ENCODE measurements at places on chromosomes 11 and 22.

DNA sequence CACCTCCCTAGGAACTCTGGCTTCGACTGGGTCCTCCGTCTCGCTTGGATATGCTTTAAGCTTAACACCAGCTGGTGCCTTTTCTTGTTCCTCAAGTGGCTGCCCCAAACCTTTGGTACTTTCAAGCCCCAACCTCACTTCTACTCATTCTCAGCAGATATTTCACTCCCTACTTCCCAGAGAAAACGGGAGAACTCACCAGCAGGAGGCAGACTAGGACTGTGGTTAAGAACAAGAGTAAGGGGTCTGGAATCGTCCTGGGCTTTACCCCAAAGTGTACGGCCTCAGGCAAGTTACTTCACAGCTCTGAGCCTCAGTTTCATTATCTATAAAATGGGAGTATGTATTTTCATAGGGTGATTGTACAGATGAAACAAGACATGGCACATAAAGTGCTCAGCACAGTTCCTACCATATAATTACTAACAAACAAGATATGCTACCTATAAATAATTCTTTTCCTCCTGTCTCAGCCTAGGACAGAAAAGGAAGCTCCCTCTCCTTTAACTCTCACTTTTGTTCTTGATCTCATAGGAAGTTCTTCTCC, 37.8 kb downstream of the PAMR1 start:
- no peak for DNase-seq

- DNase-seq: no peak
Observed at GRCh38 chr11:73286240-73286810, 14.2 kb downstream of the P2RY6 start.

DNA sequence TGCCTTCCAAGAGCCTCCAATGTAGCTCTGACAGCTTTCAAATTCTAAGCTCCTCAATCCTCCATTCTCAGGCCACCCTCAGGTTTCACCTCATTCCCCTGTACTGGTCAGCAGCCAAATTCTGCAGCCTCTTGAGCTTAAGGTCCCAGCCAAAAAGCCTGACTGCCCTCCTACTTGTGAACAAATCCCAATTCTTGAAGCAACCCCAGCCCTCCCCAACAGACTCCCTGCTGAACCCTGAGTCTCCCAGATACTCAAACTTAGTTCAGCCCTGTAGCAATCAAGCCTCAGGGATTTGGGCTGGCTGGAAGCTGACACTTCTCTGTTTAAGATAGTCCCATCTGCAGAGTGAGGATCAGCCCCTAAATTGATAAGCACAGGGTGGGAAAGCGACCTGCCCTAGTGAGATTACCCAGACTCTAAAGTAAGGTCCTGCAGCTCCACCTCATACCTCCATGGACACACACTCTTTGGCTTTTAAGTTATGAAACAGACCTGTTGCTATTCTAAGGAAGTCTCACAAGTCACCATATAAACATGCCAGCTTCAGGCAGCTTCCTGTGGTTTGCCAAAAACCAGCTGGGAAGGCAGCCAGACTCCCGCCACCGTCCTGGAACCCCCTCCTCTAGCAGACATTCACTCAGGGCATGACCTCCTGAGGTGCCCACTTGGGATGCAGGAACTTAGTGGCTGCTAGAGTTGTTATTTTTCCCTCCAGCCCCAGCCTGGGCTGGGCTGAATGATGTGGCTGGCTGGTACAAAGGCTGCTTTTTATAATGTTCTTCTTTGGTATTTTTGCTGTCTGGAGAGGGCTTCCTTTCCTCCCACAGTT, 82.5 kb upstream of the PICALM start:
- DNase-seq: no peak

- DNase-seq: no peak
Observed at GRCh38 chr11:17695454-17696441, 23.6 kb upstream of the MYOD1 start.

GRCh38 chr11:2466869-2467694, 22.3 kb downstream of the KCNQ1 start:
- no peak for DNase-seq

DNA sequence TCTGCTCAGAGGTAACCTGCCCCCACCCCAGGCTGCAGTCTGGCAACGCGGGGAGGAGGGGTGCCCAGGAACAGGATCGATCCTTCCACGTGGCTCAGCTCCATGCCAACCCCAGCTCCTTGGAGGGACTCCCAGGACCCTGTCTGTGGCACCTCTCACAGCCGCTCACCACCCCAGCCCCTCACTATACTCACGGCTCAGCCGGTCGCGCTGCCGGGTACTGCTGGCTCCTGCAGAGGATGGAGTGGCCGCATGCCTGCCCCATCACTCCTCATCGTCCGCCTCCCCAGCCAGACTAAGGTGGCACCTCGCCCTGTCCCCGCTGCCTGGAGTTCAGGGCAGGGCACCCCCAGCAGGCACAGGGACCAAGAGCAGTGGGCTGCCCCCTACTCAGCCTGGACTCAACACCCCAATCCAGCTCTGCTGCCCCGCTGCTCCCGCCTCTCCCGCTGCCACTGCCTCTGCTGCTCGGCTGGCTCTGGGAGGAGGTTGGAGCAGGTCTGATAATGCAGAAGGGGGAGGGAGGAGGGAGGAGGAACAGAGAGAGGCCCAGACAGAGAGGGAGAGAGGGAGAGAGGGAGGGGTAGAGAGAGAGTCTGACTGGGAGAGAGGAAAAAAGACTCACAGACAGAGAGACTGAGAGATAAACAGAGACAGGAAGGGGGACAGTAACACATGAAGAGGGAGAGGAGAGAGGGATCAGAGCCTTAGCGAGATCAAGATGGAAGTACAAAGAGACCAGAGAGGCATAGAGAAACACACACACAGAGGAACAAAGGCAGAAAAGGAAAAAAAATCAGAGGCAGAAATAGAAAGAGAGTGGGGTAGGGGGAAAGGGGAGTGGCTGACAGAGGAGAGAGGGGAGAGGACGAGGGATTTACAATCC, at the start of gene PDE2A:
Gene PDE2A (minus strand): TSS at position 480 of the 886 bp plus-strand sequence. CDS start 215 bp downstream, at position 265.
- no peak for DNase-seq

GRCh38 chr11:1772270-1773130, 8.8 kb upstream of the CTSD start:
- no peak for DNase-seq

DNA sequence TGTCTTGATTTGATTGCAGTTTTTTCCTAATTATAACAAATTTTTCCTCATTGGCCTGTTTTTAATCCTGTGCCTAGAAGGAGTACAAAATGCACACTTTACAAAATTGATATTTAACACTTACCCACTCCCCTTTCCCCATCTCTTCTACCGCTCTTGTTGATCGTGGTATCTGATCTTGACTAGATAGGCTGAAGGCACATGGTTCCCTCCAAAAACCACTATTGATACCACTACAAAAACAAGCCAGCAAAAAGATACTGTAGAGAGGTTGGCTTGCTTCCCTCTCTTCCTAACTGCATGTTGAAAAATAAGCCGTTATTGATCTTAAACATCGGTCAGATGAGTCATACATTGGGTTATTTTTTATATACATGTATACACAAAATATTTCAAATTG, 14.6 kb upstream of the ZNF143 start:
- no peak for DNase-seq

GRCh38 chr11:71472941-71473792, 20.2 kb downstream of the NADSYN1 start:
- DNase-seq: no peak

DNA sequence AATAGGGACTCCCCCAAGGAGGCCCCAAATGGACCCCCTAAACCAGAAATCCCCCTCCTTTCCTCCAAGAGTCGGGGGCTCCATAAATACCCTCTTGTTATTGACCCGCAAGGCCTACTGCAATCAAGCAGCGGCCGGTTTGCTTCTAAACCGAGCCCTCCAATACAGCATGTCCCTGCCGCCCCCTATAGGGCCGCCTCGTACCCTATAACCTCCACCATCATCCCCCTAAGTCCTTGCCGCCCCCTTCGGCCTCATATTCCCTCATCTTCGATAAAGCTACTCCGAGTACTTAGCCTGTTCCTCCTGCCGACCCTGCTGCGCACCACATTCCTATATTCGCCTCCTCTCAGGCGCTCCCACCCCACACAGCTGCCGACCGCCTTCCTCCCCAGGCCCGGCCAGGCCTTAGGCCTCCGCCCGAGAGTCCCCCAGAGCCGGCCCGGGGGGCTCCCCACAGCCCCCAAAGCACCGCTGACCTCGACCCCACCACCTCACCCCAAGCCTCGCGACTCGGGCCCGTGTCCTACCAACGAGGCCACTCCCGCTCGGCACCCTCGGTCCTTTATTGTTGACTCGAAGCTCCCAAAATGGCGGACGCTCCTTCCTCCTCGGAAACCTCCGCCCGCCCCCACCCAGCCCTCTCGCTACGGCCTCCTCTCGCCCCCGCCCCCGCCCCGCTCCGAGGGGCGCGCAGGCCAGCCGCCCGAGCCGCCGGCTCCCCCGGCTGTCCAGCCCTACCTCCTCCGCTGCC, 430 bp downstream of the DDX6 start:
- peak; percentile 14 for DNase-seq

- DNase-seq: no peak
Observed at GRCh38 chr11:15334766-15335165, 220.0 kb downstream of the INSC start.

DNA sequence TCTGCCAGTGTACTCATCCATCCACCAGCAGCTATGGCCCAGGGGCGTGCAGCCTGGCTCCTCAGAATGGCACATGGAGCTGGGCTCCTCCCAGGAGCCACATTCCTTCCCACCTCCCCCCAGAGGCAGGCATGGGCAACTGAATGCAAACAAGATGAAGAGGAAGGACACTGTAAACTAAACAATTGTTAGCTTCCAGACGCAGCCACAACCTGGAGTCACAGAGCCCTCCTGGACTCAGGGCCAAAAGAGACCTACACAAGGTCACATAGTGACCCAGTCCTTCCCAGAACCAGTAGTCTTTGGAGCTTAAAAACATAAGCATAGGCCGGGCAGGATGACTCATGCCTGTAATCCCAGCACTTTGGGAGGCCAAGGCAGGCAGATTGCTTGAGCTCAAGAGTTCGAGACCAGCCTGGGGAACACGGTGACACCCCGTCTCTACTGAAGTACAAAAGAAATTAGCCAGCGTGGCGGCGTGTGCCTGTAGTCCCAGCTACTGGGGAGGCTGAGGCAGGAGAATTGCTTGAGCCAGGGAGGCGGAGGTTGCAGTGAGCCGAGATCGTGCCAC, 30.7 kb upstream of the CLDN5 start:
- DNase-seq: no peak

- no peak for DNase-seq
Observed at GRCh38 chr22:28269277-28269676, 350.2 kb upstream of the PITPNB start.

DNA sequence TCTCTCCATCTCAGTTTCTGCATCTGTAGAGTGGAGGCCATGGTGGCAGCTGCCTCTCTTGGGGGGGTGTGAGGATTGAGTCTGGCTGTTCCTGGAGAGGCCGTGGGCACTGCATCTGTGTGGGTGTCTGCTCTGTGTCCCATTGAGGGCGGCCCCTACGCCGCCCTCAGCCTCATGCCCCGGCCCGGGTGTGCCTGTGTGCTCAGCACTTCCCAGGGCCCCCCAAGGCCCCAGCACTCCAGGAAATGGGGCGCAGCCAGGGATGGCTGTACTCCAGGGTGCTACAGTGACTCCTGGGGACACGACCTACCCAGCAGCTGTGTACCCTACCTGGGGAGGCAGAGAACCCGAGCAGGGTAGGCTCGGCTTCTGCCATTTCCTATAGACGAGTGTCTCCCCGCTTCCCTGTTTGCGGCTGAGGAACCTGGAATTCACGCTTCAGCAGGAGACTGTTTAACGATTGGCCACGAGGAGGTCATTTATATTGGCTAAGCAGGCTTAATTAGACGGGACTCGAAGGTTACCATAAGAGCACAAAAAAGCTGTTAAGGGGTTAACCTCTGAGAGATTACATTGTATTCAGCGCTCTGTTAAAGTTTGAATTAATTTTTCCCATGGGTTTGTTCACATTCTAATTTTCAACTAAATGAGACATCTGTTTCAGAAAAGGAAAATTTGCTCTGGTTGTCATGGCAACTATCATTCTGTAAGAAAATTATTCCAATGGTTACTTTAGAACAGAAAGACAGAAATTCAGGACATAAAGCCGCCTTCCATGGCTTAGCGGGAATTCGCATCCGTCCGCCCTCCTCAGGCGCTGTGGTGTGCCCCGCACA, 76.4 kb downstream of the MPPED1 start:
- DNase-seq: no peak

- no peak for DNase-seq
Observed at GRCh38 chr11:34600339-34601084, 20.4 kb upstream of the EHF start.

GRCh38 chr11:36453678-36454077, 56.4 kb downstream of the TRAF6 start:
- DNase-seq: no peak

DNA sequence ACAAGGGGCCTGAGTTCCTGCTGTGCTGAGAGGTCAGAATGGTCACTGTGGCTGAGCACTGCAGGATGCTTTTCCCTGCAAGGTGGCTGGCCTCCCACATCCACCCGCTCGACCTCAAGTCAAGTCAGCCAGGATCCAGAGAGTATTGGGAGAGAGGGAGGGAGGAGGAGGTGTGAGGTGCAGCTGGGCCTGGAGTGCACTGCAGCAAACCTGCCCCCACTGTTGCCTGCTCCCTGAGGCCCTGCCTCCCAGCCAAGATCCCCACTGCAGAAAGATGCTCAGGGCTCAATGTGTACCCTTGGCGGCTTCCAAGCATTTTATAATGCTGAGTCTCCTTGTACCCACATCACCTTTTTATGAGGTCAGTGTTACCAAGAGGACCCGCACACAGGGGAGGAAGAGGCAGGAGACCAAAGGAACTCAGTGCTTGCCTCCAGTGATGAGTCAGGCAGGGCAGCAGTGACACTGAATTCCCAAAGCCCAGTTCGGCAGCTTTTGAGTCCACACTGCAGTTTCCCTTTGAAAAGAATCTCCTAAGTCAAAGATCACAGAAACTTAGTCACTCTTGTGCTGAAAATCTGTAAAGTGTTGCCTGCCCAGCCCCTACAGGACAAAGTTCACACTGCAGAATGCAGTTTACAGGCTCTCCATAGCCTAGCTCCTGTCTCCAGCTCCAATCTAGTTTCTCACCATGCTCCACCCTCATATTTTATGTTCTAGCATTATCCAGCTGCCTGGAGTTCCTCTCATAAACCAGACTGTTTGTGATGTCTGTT, 3.1 kb downstream of the ENDOD1 start:
- DNase-seq: no peak

DNA sequence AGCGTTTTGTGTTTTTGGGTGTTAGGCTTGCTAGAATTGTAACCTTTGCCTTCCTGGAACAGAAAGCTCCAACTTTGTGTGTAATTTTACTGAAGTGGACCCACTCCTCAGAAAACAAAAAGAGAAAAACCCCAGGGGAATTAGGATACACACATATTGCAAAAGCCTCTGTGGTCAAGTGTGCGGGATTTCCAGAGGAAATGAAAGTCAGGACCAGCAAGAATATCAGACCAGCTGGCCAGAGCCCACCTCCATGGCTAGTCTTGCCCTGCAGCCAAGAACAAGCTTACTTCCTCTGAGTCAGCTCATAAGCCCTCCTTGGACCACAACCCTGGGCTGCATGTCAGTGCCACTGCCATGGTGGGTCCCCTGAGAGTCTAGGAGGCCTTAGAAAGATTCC, 37.0 kb upstream of the FTH1 start:
- no peak for DNase-seq
